ENCODE measurements at places on chromosomes 3 and 15.
A peak's percentile ranks its signal among the peaks of the same experiment; 100 is the strongest.

- DNase-seq, result no peak
Measured at GRCh38 chr3:150329408-150329807, 78.7 kb upstream of the TSC22D2 start.

DNA sequence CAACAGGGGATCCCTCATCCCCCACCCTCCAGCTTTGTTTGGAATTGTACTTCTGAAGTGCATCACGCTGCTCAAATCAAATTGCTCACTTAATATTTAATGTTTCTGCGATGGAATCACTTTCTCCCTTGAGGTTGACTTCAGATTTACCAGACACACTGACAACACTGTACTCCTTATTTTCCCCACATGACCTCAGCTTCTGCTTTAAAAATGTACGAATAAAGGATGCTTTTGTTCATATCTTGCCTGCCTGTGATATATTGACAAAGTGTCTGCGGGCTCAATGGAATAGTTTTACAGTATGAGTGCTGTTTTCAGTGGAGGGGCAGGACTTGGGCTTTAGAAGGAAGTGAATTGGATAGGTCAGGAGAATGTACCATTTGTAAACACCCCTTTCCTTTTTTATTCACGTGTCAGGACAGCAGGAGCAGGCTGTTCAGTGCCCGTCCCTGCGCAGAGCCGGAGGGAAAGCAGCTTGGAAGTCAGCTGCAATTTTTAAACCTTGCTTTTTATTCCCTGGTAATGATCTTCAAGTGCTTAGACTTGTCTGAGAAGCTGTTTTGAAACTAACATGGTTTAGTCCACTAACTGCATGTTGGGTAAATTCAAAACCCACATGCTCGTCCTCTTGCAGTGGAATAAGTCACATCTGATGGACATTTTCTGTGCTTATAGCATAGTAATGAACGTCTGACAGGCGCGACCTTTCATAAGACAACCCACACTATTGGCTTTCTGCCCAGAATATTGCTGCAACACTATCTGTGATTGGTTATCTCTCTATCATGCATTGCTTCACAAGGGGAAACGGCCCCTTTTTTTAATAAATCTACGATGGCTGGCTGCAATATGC is 29.9 kb downstream of the MBNL1 start:
- DNase-seq, result peak; percentile 49

DNA sequence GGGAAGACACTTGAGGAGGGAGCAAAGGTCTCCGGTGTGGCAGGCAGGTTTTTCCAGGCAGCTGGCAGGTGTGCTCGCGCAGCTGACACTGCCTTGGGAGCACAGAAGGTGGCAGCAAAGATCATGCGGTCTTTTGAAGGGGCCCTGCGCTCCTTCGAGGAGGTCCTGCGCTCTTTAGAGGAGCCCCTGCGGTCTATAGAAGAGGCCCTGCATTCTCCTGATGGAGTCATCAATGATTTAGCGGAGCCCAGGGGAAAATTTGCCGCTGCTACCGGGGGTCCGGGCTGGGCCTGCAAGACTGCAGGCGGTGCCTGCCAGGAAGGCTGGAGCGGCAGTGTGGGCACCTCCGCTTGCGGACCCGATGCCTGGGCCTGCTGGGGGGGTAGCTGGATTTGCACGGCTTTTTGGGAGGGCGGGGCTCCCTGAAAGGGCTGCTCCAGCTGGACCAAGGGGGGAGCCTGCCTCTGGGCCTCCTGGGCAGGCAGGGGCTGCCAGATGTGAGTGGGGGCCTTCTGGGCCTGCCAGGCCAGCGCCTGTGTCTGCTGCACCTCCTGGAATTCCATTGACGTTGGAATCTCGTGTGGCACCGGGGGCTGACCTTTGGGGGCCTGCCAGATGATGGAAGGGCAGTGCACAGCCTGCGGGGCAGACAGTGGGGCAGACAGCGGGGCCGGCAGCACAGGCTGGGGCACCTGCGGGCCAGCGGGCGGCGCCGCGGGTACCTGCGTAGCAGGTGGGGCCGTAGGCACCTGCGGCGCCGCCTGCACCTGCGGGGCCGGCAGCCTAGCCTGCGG is 2.1 kb downstream of the MAGEL2 start:
- no peak for DNase-seq

DNA sequence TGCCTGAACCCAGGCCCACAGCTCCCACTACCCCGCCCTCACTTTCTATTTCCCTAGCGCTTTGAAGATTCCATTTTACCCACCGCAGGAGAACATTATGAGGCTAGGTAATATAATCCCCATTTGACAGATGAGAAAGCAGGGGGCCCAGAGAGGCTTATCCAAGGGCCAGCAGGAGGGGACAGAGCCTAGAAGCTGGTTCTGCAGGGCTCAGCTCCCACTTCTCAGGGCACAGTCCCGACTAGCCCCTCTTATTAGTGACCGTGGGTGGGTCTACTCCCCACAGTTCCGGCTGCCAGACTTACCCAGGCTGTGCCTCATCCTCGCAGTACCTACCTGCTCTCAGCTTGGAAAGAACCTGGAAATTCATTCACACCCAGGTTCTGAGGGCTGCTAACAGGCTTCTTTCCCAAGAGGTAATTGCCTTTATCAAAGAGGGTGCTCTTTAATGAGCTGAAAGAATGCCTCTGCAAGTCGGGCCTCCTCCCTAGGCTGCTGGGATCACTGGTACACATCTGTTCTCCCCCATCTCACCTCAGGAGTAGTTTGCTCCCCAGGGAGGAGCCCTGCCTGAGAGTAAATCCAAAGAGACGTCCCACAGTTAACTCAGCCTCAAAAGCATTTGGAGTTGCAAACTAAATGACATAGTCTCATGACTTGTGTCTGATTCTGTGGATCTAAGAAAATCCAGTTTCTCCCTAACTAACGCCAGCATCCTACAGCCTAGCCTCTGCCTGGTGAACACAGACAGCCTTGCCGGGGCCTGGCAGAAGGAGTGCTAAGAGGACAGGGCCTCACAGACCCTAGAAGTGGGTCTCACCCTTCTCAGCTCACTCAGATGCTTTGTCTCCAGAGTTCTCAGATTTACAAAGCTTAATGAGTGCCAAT is 125.0 kb downstream of the CHSY1 start:
- no peak for DNase-seq

GRCh38 chr15:69820819-69821218 is 276.9 kb downstream of the TLE3 start:
- no peak for DNase-seq

DNA sequence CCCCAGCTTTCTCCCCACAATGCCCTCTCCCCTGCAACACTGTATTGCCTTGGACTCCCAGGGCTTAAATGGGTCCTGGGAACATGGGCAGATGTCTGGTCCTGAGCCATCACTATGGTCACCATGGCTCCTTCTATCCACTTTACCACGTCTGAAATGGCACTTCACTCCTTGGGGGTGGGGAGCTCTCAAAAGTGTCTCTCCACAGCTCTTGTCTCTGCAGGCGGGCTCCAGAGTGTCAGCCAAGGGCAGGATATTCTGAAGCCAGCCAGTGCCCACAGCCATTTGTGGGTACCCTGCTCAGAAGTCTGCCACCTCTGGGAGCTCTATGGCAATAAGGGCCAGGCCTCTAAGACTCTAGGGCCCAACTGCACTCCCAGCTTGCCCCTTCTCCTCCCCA is 163.9 kb downstream of the PPM1L start:
- no peak for DNase-seq

DNA sequence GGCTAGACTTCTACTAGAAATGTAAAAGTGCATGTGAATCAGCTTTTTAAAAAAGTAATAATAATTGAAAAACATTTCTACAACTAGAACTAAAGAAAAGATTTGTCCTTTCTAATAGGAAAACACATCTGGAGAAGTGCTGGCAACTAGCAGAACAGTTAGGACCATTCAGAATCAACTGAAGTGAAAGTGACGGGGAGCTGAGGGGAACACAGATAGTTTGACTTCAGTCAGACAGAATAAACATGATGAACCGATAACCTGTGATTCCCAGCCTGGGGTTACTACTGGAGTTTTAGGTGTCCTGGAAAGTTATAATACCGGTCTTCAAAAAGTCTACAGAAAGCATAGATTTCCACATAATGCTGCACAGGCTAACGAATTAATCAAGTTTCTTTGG is 28.1 kb downstream of the OPA1 start:
- no peak for DNase-seq

DNA sequence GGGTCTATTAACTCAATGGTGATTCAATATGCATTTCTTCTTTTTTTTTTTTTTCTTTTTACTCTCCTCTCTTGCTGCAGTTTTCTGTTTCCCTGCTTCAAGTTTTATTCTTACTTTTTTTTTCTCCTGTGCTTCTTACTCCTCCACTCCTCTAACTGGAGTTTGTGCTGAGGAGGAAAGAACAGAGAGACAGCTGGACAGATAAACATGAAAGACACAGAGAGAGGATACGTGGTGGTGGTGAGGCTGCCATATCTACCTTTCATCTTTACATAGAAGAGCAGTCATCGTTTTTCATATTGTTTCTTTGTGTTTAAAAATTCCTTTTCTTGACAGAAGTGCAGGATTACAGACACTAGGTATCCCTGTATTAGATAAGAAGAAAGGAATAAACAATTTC is 262.8 kb downstream of the OTOL1 start:
- no peak for DNase-seq

DNA sequence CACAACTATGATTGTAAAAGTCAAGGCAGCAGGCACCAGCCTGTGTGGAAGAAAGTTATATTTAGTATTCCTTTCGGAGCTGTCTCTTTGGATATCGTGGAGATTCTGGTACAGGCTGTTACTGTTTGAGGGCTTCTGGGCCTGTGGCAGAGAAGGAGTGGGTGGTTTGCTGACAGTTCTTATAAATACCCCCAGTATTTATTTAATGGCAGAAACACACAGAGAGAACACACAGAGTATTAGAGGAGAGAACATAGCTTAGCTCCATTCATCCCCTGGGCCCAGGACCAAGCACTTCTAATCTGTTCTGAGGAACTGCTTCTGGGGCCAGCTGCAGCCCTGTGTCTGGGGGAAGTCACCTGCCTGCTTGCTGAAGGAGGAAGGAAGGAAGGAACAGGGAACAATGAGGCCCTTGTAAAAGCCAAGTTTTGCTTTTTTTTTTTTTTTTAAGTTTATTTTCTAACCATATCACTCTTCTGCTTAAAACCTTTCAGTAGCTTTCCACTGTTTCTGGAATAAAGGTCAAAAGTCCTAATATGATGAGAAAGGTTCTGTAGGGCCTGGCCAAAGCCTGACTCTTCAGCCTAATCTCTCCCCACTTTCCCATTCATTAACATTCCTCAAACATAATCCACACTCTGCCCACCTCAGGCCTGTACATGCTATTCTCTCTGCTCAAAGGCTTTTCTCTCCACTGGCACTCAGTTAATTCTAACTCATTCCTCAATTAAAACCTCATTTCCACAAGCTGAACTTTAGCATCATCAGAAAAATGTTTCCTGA is 11.8 kb upstream of the PP2D1 start:
- DNase-seq, result no peak

GRCh38 chr3:64311424-64312061 is 86.3 kb upstream of the PRICKLE2 start:
- no peak for DNase-seq

DNA sequence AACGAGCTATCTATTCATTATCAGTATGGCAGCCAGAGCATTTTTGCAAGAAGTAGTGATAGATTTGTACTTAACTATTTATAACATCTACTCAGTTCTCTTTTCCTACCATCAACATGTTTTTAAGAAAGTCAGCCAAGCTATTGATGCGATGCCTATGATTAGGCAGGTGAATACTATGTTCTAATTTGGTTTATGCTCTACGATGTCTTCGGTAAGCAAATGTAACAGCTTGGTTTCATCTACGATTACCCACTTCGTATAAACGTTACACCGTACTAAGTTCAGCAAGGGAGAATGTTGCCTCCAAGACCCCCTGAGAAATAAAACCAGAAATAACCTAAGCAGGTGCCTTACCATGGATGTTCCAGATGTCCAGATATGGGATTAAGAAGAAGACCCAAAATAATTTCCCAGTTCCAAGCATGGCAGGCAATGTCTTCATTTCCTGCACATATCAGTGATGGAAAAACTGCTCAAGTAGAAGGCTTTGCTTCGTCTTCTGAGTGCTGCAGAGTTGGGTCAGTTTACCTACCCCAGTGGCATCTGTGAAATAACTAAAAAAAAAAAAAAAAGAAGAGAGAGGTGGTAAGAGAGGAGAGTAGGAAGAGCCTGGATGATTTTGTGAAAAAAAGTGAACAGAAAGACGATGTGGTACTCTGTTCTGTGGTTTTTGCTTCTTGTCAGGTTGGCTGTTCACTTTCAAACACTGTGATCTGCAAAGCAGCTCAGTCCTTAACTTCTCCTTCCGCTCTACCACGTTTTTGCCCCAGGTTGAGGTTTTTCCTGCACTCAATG is at the start of gene BTLA:
Gene BTLA, minus strand, starts transcription at position 559 of the 798 bp plus-strand sequence. Its CDS starts 114 bp downstream, at position 445.
- no peak for DNase-seq

GRCh38 chr3:45608885-45609284 is 14.3 kb downstream of the LIMD1 start:
- DNase-seq, result no peak

GRCh38 chr3:177571271-177571943 is 374.1 kb upstream of the TBL1XR1 start:
- DNase-seq, result no peak

DNA sequence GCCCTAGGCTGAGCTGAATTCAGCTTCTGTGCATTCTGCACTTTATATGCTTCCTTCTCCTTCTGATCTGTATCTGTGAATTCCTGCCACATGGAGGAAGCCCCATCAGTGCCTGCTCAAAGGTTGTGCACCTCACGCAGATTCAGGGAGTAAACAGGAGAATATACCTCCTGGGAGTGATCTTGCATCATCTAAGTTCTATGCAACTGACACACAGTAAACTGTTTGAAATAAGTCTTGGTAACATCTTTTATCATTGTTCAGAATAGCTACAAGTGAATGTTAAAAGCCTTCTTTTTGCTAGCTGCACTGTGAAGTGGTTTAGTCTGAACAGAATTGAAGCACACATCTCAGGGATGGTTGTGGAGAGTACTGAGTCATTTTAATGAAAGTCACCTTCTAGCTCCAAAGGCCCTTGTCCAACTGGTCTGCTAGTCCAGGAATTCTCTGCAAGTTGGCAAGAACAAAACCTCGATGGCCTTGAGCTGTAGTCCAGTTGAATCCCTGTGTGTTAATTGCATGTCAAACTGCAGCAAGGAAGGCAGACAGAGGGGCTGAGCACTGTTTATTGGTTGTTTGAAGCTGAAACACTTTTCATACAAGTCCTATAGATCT is 215.0 kb downstream of the WNT5A start:
- no peak for DNase-seq

GRCh38 chr3:48404440-48405342 is 25.2 kb downstream of the PLXNB1 start:
- DNase-seq, result no peak

GRCh38 chr3:194871143-194871863 is 185.6 kb downstream of the FAM43A start:
- peak; percentile 52 for DNase-seq

DNA sequence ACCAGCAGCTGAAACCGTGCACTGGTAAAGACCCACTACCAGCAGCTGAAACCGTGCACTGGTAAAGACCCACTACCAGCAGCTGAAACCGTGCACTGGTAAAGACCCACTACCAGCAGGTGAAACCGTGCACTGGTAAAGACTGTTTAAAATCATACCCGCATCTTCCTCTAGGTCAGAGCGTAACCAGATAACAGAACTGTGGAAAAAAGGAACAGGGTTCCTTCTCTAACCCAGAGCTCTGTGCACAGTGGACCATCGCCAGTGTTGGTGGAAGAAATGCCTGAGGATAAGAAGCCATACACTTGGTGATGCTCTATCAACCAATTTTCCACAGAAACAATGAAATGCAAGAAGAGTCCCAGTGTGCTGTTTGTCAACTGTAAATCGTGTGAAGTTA is 243.4 kb downstream of the NTRK3 start:
- no peak for DNase-seq

GRCh38 chr3:55683666-55684270 is 196.7 kb upstream of the WNT5A start:
- no peak for DNase-seq
